ENCODE measurements at places on chromosomes 7 and 10. TPM values are rescaled to one million over a fixed set of nuclear protein-coding genes. Genes with fewer than 3 reads are reported as not detected.

- no peak for DNase-seq
Measured at GRCh38 chr7:83629117-83629880, 19.6 kb downstream of the SEMA3E start.

GRCh38 chr10:57979491-57979890, 288.2 kb downstream of the IPMK start:
- DNase-seq = no peak

- no peak for DNase-seq
Measured at GRCh38 chr10:1669433-1669832, 67.9 kb downstream of the ADARB2 start.

DNA sequence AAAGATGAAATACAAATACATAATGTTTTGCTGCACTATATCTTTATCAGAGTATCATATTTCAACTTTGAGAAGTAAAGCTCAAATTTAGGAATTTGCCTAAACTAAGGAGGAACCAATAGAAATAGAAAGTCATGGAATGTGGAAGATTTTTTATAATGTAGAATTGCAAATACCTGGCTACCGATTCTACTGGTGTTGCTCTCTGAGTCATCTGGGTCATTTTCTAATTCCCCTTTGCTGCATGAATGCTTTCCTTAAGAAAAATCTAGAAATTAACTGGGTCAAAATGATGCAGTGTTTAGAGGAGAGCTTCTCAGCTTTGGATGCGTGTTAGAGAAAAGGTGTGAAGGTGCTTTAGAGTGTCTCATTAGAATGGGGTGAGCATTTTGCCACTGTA, 568.9 kb upstream of the ANKRD30A start:
- no peak for DNase-seq

- DNase-seq = no peak
Measured at GRCh38 chr10:16735671-16736070, 81.6 kb downstream of the RSU1 start.

GRCh38 chr7:151552352-151553028, 32.8 kb upstream of the RHEB start:
- DNase-seq = no peak

GRCh38 chr10:34682580-34682979, 132.5 kb downstream of the PARD3 start:
- DNase-seq = no peak

- no peak for DNase-seq
Measured at GRCh38 chr7:43042302-43042701, 70.1 kb upstream of the HECW1 start.

The IL6 gene
- total RNA-seq = 2.2 TPM

The GALNT17 gene
- not detected for total RNA-seq

The XRCC2 gene
- 15.0 TPM for total RNA-seq

The CLCN1 gene
- 0.17 TPM for total RNA-seq

The WIPF3 gene
- total RNA-seq = not detected

The ECHDC3 gene
- total RNA-seq = 0.76 TPM

The ZNF107 gene
- 13.5 TPM for total RNA-seq
